A549 treated with GW870086 at 1 μM for 4 hours (cell line): ENCODE measurements at places on chromosomes 4 and X. TPM values are rescaled to one million over a fixed set of nuclear protein-coding genes. Genes with fewer than 3 reads are reported as not detected.

FHDC1 gene
- 0.64 to 0.71 TPM (median 0.69 TPM) in 5 replicates for total RNA-seq

P2RY10 gene
- total RNA-seq, result not detected in 5 replicates

PF4V1 gene
- total RNA-seq, result not detected in 5 replicates

NKX3-2 gene
- total RNA-seq, result 0.06 to 0.14 TPM (median 0.10 TPM) in 4 of 5 replicates, not detected in the other

FAM50A gene
- total RNA-seq, result 92.4 to 124 TPM (median 106 TPM) in 5 replicates

CORIN gene
- total RNA-seq, result not detected in 5 replicates

POLN gene
- 0.37 to 0.92 TPM (median 0.70 TPM) in 5 replicates for total RNA-seq

SSX2B gene
- not detected in 5 replicates for total RNA-seq

DCAF12L2 gene
- total RNA-seq, result 0.05 to 0.14 TPM (median 0.09 TPM) in 4 of 5 replicates, not detected in the other

ABCB7 gene
- 14.7 to 16.0 TPM (median 15.3 TPM) in 5 replicates for total RNA-seq

MBTPS2 gene
- total RNA-seq, result 17.7 to 26.0 TPM (median 24.7 TPM) in 5 replicates

ADH1B gene
- total RNA-seq, result not detected in 5 replicates

CCKAR gene
- not detected in 5 replicates for total RNA-seq

MED28 gene
- total RNA-seq, result 34.6 to 38.5 TPM (median 35.2 TPM) in 5 replicates

CLIC2 gene
- total RNA-seq, result 0.06 to 0.24 TPM (median 0.11 TPM) in 3 of 5 replicates, not detected in the others

KANTR gene
- total RNA-seq, result 1.2 to 1.4 TPM (median 1.3 TPM) in 5 replicates

CNGA1 gene
- total RNA-seq, result not detected in 5 replicates

ZBTB49 gene
- total RNA-seq, result 2.5 to 2.8 TPM (median 2.7 TPM) in 5 replicates

GCNA gene
- total RNA-seq, result 1.5 to 1.9 TPM (median 1.7 TPM) in 5 replicates

NUDT11 gene
- 2.6 to 3.0 TPM (median 2.8 TPM) in 5 replicates for total RNA-seq

P2RY4 gene
- 0.13 TPM in 1 of 5 replicates, not detected in the others for total RNA-seq

PRR32 gene
- not detected in 5 replicates for total RNA-seq

PRRG3 gene
- not detected in 5 replicates for total RNA-seq

FABP2 gene
- not detected in 5 replicates for total RNA-seq

CXorf58 gene
- 0.07 to 0.19 TPM (median 0.11 TPM) in 4 of 5 replicates, not detected in the other for total RNA-seq

CT45A3 gene
- total RNA-seq, result 0.23 to 0.31 TPM (median 0.27 TPM) in 3 of 5 replicates, not detected in the others

TEX13D gene
- total RNA-seq, result not detected in 5 replicates

JCHAIN gene
- total RNA-seq, result 0.13 to 0.66 TPM in 2 of 5 replicates, not detected in the others

FGD1 gene
- total RNA-seq, result 4.8 to 7.7 TPM (median 6.6 TPM) in 5 replicates

GYPE gene
- not detected in 5 replicates for total RNA-seq

GPC4 gene
- 0.03 to 0.05 TPM in 2 of 5 replicates, not detected in the others for total RNA-seq

CCDC149 gene
- total RNA-seq, result 1.3 to 2.2 TPM (median 1.7 TPM) in 5 replicates

NALF2 gene
- total RNA-seq, result 5.1 to 6.3 TPM (median 5.5 TPM) in 5 replicates

DNAAF6 gene
- 0.10 TPM in 1 of 5 replicates, not detected in the others for total RNA-seq

TMPRSS11A gene
- not detected in 5 replicates for total RNA-seq

MAGEA1 gene
- total RNA-seq, result 0.09 to 0.22 TPM (median 0.16 TPM) in 3 of 5 replicates, not detected in the others

EREG gene
- total RNA-seq, result 14.3 to 28.3 TPM (median 21.8 TPM) in 5 replicates

MAGEA12 gene
- total RNA-seq, result 0.13 to 0.22 TPM (median 0.17 TPM) in 5 replicates

TBC1D9 gene
- 4.7 to 7.3 TPM (median 6.7 TPM) in 5 replicates for total RNA-seq

SSX2 gene
- not detected in 5 replicates for total RNA-seq

PAGE1 gene
- total RNA-seq, result 0.29 TPM in 1 of 5 replicates, not detected in the others

MAGEC3 gene
- not detected in 5 replicates for total RNA-seq

SUPT20HL2 gene
- total RNA-seq, result not detected in 5 replicates

TAF7L gene
- total RNA-seq, result 0.05 to 0.16 TPM (median 0.08 TPM) in 4 of 5 replicates, not detected in the other

CFAP299 gene
- total RNA-seq, result not detected in 5 replicates

MSX1 gene
- total RNA-seq, result 4.8 to 9.4 TPM (median 8.7 TPM) in 5 replicates

FAT1 gene
- 132 to 180 TPM (median 148 TPM) in 5 replicates for total RNA-seq

PDE5A gene
- 0.21 to 0.69 TPM (median 0.43 TPM) in 5 replicates for total RNA-seq

RTL5 gene
- 1.8 to 2.5 TPM (median 2.1 TPM) in 5 replicates for total RNA-seq

ASB5 gene
- total RNA-seq, result 0.08 to 0.18 TPM in 2 of 5 replicates, not detected in the others

POU3F4 gene
- not detected in 5 replicates for total RNA-seq
